ENCODE measurements at places on chromosomes 11 and 22.

DNA sequence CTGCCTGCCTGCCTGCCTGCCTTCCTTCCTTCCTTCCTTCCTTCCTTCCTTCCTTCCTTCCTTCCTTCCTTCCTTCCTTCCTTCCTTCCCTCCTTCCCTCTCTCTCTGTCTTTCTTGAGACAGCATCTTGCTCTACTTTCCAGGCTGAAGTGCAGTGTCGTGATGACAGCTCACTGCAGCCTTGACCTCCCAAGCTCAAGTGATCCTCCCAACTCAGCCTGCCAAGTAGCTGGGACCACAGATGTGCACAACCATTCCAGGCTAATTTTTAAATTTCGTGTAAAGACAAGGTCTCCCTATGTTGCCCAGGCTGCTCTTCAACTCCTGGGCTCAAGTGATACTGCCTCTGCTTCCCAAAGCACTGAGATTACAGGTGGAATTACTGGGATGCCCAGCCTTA is 328.2 kb upstream of the SORL1-AS1 start:
- no peak for DNase-seq

DNA sequence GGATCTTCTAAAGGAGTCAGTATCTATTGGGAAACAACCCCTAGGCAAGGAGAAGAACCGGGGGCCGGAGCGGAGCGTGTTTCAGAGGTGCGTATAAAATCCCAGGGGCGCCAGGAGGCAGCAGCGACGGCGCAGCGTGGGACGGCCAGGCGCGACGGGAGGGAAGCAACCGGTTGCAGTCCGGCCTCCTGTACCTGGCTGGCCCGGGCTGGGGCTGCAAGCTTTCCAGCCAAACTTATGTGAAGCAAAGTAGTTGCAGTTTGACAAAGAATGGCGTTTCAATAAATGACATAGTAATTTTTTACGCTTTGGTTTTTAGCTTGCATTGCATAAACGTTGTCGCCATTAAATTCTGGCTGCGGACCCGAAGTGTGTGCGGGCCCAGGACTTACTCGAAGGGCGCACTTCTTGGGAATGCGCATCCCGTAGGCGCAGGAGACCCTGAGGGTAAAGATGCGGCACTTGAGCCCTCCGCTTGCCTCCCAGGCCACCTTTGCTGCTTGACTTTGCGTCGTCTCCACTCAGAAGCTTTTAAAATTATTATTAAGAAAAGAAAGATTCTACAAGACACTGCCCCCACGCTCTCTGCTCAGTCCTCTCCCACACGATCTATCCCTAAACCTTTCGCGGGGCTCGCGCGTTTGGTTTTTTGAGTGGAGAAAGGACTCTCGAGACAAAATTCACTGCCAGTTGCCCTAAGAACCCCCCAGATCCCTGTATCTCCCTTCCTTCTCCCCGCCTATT is 1.6 kb upstream of the WT1 start:
- DNase-seq: no peak

GRCh38 chr11:127639916-127640315 is 639.3 kb upstream of the KIRREL3 start:
- DNase-seq: no peak

DNA sequence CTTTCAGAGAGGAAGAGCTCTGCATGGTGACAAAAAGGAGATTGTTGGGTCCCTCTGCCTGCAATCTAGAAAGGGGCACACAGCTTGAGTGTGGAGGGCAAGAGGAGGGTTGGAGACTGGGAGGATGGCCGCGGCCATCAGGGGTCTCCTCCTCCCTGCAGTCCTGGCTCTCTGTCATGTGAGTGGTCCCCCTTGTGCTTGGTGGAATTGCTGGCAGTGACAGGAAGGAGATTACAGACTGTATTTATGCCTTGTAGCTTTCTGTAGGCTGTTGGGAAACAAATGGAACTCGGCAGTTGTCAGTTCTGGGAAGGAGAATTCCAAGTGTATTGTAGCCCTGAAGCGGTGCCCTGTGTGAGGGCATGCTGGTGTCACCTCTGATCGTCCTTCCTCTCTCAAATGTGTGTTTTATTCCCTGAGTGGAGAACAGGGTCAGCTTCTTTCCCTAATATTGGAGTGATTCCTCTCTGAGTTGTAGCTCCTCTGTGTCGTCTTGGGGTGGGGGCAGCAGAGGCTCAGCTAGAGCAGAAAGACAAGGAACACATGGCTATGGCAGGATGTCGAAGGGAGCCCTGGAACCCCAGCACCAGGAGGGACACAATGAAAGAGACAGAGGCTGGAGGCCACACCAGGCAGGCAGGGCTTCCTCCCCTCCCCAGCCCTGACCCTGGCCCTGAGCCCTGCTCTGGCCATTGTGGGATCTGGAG is 163.1 kb downstream of the PKNOX2 start:
- no peak for DNase-seq

GRCh38 chr11:128146926-128147605 is 440.3 kb downstream of the ETS1 start:
- DNase-seq: no peak

DNA sequence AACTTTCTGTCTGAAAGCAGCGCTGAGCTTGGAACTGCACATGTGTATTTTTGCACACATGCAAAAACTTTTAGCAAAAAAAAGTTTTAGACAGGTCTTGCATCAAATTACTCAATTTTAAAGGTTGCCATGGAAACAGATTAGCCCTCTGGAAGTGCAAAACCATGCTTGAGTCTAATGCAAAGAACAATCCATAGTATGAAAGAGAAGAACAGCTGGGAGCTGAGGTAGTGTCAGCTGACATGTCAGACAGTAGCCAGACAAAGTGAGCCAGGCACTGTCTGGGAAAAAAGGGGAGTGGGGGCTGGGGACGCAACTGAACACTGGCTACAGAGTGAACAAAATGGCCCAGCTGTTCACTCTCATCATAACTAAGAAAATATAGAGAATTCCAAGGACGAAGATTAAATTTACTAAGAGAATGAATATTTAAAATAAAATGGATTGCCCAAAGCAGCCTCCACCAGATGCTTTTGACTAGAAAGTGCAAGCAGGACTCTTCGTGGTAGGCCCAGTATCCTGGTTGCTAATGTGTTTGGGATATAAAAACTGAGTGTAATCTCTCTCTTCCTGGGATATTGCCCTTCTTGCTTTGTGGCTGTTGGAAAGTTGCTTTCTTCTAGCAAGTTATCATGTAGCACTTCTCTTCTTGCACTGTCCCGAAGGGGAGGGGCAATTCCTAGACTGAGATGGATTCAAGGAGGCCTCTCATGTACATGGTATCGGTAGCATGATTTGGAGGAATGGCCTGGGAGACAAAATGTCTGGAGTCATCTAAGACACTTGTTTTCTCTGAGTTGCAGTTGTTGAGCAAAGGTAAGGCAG is 434.1 kb upstream of the FAT3 start:
- no peak for DNase-seq

DNA sequence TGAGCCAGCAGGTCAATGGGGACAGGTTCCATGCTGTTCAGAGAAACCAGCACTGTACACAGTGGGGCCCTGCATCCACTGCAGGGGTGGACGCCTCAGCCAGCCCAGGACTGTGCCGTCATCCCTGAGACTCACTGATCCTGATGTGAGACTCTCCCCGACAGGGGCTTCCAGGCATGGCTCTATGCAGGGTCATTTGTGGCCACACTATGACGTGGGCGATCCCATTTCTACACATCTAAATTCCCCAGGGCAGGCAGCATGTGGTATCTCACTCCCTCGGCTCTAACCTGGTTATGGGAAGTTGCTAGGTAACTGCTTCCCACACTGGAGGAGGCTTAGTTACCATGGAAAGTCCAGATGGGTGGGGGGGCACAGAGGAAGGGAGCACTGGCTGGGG is 14.2 kb upstream of the FAM83F start:
- DNase-seq: no peak

GRCh38 chr11:92770981-92771380 is 198.5 kb upstream of the MTNR1B start:
- no peak for DNase-seq

DNA sequence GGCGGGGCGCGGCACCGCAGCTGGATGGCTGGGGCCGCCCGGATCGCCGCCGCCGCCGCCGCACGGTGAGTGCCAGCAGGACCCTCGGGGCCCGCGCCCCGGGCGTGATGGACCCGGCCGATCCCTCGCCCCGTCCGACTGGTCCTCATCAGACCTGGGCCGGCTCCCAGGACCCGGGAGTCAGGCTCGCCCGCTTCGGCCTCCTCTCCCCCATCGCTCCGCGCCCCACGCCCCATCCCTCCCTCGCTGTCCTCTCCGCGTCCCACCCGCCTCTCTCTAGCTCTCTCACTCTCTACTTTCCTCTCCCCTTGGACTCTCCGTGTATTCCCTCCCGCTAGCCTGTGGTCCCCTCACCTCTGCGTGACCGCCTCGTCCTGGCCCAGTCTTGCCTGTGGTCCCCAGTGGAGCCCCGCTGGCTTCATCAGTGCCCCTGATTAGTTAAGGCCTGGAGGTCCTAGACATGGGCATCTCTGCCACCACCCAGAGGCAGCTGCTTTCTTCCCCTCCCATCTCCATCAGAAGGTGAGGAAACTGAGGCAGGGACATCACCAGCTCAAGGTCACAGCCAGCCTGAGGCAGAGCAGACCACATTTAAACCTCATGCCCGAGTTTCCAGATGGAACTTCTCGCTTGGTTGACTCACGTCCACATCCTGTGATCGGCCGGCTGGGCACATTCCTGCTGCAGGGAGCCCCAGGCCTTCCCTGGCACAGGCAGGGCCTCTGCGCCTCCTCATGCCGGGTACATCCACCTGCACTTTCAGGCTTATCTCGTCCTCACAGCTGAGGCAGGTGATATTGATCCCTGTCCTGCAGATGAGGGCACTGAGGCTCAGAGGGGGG is 429 bp downstream of the SLC39A13 start:
- DNase-seq: no peak
